ENCODE measurements at places on chromosomes 2 and 18.
A peak's percentile ranks its signal among the peaks of the same experiment; 100 is the strongest.

- no peak for DNase-seq
Measured at GRCh38 chr2:50529600-50530218, 502.2 kb downstream of the NRXN1 start.

- no peak for DNase-seq
Measured at GRCh38 chr2:121398853-121399252, 113.9 kb upstream of the TFCP2L1 start.

DNA sequence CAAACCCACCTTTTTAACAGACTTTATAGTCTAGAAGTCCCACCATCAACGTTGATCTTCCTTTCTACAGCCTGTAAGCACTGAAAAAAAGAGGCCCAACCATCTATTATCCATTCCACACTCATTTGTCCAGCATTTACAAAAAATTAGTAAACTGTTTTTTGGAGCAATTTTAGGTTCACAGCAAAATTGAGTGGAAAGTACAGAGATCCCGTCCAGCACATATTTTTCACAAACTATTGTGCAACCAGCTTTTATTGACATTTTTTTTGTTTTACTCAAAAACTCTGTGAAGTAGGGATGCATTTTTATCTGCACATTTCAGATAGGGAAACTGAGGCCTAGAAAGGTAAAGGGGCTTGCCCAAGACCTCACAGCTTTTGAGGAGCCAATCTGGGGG lies 68.6 kb downstream of the TNP1 start:
- no peak for DNase-seq

DNA sequence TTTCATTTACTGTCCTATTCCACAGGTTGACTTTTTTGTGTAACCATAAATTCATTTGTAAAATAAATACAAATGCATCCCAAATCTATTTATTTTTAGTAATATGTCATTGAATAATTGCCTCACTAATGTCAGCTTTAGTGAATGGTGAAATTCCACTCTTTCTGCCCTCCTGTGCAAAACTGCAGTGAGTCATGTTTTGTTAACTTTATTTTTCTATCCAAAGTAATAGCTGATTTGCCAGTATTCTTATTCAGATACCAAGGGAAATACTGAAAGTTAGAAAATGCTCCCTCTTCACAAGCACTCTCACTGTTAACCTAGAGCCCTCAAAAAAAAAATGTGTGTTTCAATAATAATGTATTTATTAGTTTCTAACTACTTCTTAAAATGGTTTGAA lies 322.8 kb downstream of the RIT2 start:
- DNase-seq = no peak

DNA sequence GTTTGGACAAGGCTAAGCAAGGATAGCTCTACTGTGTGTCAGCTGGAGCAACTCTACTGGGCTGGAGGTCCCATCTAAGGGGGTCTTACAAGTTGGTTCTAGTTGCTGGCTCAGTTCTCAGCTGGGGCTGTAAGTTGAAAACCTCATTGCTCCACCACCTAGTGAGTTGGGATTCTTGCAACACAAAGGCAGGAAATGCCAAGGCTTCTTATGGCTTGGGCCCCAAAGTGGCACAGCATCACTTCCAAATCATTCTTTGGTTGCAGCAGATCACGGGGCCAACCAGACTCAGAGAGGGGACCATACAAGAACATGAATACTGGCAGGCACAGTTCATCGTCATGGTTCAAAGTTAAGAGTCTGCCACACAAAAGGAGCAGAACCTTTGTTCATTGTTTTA lies 332.7 kb downstream of the LRRTM1 start:
- no peak for DNase-seq

DNA sequence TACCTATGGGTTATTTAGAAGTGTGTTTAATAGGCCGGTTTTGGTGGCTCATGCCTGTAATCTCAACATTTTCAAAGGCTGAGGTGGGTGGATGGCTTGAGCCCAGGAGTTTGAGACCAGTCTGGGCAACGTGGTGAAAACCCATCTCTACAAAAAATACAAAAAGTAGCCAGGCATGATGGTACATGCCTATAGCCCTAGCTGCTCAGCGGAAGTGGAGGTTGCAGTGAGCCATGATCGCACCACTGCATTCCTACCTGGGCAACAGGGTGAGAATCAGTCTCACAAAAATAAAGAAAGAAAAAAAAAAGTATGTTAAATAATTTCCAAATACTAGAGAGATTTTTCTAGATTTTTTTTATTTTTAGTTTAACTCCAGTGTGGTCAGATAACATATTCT lies 316.0 kb downstream of the KIAA1328 start:
- no peak for DNase-seq

GRCh38 chr2:19357402-19358241 lies 801 bp downstream of the OSR1 start:
- no peak for DNase-seq

DNA sequence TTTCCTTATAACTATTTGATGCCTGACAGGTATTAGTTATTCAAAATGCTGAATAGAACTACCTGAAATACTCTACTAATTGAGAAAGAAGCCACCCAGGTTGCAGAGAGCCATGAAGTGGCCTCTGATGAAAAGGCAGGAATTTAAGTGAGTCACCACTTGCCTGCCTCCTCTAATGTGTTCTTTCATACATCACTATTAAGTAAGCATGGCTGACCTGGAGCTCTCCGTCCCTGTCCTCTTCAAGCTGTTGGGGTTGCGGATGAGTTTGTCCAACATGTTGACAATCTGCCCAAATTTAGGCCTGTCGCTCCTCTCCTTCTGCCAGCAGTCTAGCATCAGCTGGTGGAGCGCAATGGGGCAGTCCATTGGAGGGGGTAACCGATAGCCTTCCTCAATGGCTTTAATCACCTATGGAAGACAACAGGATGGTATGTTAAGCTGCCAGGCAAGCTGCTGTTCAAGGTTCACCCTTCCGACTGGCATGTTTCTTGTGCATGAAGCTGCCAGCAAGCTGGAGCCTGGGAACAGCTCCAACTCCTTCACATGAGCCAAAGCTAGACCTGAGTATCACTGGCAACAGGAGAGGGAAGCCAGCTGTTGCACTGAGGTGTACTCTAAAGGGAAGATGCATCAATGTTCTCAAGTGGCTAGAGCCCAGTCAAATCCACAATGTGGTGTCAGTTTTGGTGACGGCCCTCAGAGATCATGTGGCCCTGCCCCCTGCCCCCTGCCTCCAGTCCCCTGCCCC lies 142.2 kb downstream of the EPHA4 start:
- DNase-seq = no peak

GRCh38 chr2:67159929-67160328 lies 237.2 kb upstream of the ETAA1 start:
- DNase-seq = no peak

GRCh38 chr2:168192839-168193616 lies 54.4 kb downstream of the STK39 start:
- peak; percentile 58 for DNase-seq

DNA sequence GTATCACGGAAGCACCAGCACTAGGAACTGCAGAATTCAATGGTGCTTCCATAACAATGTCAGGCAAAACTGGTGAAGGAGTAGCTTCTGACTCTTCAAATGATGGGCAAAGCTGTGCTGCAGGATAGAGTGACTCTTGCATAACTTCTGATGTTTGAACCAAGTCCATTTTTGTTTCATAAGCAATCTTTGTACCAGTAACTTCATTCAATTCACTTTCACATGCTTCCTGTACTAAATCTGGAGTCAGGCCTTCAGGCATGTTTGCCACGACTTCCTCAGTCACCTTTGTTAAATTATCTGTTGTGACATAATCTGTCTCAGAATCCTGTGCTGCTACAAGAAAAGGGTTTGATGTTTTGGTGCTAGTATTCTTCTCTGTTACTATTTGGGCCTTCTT lies 24.0 kb downstream of the RTN4 start:
- no peak for DNase-seq

DNA sequence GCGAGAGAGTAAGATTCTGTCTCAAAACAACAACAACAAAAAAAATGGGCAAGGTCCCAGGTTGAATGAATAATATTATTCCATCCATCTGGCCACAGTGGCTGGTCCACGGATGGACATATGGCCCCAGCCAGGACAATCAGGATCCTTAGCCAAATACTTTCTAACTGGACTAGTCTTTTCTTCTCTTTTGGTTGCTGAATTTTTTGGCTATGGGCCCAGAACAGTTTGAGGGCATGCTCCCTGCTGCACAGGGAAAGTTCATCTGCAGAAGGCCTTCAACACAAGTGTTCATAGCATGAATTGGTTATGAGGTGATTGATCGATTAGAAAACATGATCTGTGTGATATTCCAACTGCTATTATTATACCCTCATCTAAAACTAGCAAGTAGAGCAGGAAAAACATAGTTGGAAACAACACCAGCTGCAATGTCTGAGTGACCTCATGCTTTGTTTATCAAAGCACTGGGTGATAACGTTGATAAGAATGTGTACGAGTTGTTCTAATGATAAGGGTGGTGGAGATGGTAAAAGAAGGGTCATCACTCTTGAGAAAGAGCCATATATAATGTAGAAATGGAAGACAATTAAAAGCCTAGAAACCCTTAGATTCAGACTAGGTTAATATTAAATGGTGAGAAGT lies 47.8 kb upstream of the RNF103 start:
- DNase-seq = no peak

DNA sequence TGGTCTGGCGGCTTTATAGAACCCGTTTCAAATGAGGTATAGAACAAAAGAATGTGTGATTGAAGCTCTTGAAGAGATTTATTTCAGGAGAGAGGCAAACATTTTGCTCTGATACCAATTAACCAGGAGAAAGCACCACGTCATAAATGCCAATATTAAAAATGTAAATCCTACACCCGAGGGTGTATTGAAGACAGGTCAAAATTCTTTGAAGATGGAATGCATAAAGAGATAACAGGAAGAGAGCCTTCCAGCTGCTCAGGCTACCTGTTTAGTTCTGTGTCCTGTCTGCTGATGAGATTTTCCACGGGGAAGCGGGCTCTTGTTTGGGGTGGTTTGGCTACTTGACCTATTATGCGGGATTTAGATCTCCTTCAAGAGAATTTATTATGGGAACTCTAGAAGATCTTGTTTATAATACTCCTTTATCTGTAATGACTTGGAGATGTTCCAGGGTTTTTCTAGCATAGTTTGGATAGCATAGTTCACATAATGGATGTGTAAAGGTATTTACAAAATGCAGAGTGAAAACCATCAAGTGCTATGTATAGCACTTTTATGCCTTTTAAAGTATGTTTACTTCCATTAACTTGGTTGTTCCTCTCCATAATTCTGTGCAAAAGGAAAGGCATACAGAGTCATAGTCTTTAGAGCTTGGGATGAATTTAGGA lies 204.5 kb upstream of the SPRED2 start:
- DNase-seq = no peak

GRCh38 chr2:98565286-98565860 lies 42.9 kb downstream of the COA5 start:
- no peak for DNase-seq

GRCh38 chr2:190352668-190353536 lies 9.5 kb downstream of the INPP1 start:
- DNase-seq = no peak

DNA sequence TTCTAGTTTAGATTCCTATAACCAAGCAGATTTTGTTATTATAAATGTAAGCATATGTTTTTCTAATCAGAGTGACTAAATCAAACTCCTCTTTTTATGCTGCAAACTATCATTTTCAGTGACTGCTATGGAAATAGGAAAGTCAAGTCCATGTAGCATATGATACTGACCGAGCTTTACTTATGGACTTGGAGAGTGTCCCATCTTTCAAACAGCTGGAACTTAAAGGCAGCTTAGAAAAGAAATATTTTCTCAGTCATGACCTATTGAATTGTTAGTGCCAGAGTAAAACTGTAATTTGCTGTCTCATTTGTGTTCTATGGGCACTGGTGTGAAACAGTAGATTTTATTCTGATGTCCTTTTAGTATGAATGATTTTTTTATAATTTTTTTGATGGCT lies 76.7 kb downstream of the PHLPP1 start:
- no peak for DNase-seq

GRCh38 chr2:30321466-30321865 lies 90.1 kb downstream of the LBH start:
- DNase-seq = no peak

- no peak for DNase-seq
Measured at GRCh38 chr2:96150791-96151594, 5.8 kb upstream of the DUSP2 start.

DNA sequence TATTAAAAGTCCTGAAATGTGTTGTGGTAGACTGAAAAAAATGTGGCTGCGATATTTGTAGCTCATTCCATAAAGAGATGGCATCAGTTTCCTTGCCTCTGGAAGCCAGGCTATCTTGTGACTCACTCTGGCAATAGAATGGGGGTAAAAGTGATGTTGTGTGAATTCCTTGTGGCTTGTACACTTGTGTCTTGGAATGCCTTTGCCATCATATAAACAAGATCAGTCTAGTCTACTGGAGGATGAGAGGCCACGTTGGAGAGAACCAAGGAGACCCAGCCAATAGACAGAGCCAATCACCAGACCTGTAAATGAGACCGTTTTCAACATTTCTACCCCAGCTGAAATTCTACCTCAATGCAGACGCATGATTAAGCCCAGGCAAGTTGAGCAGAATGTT lies 254.1 kb downstream of the TRIB2 start:
- DNase-seq = no peak

DNA sequence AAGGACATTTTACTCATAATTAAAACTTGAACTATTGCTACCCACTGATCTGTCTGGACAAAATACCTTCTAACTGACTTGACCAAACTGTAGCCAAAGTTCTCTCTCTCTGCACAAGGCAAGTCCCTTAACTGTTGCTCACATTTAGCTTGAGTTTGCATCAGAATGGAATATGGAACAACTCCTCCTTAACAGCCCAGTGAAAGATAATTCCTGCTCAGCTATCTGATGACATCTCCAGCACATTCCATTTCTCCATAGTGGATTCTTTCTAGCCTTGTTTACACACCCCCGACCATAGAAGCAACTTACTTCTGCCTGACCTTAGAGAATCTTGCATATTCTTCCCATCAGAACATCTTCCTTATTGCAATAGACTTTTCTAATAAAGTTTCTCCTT lies 317.2 kb upstream of the CDH2 start:
- no peak for DNase-seq

DNA sequence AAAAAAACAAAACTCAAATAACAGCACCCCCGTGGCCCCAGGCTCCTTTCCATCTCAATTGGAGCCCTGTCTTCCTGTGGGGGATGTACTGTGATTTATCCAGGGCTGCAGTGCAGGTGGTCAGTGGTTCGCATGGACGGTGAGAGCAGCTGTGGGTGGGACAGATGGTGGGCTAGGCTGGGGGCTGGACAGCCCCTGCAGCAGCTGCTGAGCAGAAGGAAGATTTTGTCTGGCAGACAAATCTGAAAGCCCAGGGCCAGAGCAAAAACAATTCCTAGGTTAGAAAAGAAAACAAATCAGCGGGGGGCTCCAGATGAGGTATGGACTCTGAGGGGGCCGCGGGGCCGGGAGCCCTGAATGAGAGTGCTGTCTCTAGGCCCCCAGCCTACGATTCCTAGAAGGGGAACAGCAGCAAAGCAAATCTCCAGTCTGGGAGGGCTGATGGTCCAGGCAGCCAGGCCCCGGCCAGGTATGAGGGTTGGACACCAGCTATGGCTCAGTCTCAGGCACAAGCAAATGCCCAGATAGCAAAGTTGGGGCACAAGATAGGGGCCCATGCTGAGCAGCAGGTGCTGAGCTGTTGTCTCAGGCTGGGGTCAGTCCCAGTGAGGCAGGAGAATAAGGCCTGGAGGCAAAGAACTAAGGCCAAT lies 45.4 kb downstream of the SOWAHC start:
- DNase-seq = no peak
